ENCODE measurements at places on chromosomes 3 and 15. TPM values are rescaled to one million over a fixed set of nuclear protein-coding genes. Genes with fewer than 3 reads are reported as not detected.
A peak's percentile ranks its signal among the peaks of the same experiment; 100 is the strongest.

- no peak for DNase-seq
Observed at GRCh38 chr3:126538316-126538715, 14.4 kb downstream of the CHST13 start.

DNA sequence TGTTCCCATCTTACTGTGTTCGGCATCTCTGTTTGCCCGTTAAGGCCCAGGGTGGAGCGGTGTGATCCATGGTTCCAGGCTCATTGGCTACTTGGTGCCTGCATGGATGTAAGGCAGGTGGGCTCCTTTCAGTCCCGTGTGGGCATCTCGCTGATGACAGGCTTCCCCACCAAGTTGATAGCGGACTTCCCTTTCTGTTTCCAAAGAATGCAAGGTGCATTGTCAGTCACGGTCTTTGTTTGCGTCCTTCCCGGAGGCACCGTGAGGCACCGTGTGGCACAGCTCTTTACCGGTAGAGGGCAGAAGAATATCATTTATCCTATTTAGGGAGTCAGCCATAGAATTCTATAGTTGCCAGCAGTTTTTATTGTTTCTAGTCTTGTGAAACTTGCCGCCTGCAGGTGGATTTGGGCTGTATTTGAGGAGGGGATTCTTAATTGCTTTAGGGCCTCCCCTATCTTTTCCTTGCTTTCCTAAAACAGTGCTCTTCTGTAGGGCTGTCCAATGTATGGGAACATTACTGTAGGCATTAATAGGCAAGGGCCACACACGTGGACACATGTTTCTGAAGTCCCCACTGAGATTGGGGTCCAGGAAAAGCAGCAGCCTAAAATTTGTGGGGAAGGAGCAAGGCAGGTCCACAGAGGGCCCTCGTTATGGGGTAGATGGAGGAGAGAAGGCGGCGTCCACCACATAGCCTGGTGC lies 244.1 kb downstream of the SLCO3A1 start:
- peak; percentile 69 for DNase-seq

- DNase-seq: no peak
Observed at GRCh38 chr15:100705841-100706240, 103.5 kb downstream of the ASB7 start.

GRCh38 chr15:45114076-45114750 lies at the start of the genes DUOX2 and DUOXA2:
DUOX2 (minus strand) TSS chr15:45114172; CDS start chr15:45113411, 761 bp downstream.
DUOXA2 (plus strand) TSS chr15:45114326; CDS start chr15:45114606, 280 bp downstream.
- DNase-seq: peak; percentile 40

DNA sequence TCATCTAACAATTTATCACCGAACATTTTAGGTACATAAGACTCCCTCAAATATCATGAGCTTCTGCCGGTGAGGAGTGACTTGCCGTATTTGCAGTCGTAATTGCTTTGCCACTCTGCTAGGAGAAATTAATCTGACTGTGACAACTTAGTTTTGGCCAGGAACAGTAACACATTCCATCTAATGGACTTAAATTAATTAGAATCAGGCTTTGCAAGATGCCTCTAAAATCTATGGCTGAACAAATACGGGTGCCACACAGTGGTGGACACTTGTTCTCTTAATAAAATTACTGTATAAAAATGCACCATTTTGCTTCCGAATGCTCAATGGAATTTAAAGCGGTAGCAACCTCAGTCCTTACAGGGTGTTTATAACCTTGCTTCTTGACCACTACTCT lies 27.6 kb upstream of the BDH1 start:
- no peak for DNase-seq

DNA sequence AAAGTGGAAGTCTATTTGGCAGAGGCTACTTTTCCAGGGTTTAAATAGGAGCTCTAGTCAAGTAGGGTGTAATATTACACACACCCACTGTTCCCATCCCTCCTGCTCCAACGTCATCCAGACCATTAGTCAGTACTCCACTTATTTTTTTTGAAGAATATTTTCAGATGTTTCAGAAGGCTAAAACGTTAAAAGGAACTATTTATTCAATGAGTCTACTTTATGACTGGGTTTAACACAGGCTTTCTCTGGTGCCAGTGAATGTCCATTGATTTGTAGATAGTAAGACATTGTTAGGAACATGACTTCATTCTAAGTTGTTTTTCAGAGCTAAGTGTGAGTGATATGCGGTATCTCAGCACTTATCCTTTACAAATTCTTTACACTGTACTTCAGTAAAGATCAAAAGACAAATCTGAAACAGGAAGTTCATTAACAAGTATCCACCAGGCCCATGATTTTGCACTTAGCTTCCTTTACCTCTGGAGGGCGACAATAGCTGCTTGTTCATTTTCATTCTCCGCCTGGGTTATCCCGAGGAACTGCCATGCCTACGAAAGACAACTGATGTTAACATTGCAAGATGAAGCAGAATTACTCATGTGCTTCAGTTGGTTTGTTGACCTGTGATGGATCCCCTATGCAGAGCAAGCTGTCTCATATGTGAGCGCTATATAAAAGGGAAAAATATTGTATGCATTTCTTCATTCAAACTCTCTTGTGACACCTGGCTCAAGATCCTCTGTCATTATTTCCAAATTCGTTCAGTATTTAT lies 158.7 kb downstream of the USP13 start:
- DNase-seq: peak; percentile 70

The ANKRD63 gene
- 104 TPM for total RNA-seq

The SHQ1 gene
- total RNA-seq: 20.1 TPM

The TRIM42 gene
- not detected for total RNA-seq

Data from cardiac muscle cell (in vitro differentiated cells and primary cell).